ENCODE measurements at places on chromosomes 16 and 17.
A peak's percentile ranks its signal among the peaks of the same experiment; 100 is the strongest.

DNA sequence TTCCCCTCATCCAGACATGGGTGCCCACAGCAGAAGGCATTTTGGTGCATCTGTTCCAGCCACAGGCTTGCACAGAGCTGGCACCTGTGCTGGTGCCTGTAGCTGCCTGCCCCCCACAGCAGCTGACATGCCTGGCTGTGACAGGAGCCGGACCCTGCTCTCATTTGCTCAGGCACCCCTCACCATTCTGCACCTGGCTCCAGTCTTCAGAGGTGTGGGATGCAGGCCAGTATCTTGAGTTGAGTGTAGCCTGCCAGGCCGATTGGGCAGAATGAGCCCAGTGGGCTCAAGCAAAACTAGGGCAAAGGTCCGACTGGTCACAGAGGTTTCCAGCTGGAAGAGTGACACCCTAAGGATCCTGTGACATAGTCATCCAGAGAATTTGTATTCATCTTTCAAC is 887.7 kb downstream of the CDH11 start:
- no peak for DNase-seq

GRCh38 chr17:28958820-28959455 is 7.6 kb upstream of the PHF12 start:
- DNase-seq: no peak

DNA sequence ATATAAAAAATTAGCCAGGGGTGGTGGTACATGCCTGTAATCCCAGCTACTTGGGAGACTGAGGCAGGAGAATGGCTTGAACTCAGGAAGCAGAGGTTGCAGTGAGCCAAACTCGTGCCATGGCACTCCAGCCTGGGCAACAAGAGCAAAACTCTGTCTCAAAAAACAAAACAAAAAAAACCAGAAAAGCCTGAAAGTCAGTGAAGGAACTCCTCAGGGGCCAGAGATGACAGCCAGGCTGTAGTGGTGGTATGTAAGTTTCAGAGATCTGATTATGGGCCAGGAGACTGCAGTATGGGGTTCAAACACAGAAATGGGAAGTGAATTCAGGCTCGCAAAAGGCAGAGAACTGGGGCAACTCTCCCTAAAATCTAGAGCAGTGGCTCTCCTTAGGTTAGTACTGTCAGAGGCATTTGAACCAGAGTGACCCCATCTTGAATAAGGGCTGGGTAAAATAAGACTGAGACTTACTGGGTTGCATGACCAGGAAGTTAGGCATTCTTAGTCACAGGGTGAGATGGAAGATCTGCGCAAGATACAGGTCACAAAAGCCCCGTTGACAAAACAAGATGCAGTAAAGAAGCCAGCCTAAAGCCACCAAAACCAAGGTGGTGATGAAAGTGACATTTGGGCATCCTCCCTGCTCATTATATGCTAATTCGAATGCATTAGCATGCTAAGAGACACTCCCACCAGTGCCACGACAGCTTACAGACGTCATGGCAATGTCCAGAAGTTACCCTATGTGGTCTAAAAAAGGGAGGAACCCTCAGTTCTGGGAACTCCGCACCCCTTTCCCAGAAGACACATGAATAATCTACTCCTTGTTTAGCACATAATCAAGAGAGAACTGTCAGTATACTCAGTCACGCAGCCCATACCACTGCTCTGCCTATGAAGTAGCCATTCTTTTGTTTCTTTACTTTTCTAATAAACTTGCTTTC is 120.2 kb upstream of the XYLT1 start:
- no peak for DNase-seq

- DNase-seq: no peak
Measured at GRCh38 chr17:77422104-77422747, 281.5 kb downstream of the SEC14L1 start.

- DNase-seq: no peak
Measured at GRCh38 chr16:65463652-65464260, 341.9 kb upstream of the CDH11 start.

DNA sequence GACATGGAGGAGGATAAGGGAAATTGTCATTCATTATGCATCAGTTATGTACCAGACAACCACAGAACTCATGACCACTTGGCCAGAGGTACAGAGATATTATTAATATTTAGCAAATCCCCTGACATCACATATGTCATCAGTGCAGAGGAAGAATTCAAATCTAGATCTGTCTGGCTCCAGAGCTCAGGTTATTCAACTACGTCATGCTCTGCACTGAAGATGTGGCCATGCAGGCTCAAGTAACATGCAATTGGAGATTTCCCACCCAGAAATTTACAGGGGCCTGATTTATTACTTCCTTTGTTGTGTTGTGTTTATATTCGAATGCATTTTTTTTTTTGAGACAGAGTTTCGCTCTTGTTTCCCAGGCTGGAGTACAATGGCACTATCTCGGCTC is 224.3 kb downstream of the HS3ST4 start:
- no peak for DNase-seq

GRCh38 chr16:24232936-24233335 is 23.2 kb upstream of the CACNG3 start:
- no peak for DNase-seq

DNA sequence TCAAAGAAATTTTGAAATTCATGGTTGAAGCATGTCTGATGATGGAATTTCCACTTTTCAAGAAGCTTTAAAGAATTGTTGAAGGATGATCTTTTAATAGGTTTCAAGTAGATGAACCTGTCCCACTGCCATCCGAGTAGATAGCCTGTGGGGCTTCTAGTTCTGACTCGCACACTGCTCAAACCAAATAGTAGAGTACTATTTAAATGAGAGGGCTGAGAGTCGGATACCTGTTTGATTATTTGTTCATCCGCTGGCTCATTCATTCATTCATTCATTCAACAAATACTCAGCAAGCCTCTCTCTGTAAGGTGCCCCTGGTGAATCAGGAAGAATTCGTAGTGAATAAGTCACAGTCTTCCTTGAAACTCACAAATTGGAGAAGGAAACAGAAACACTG is 108.2 kb upstream of the IRX5 start:
- DNase-seq: no peak

GRCh38 chr16:54362591-54363206 is 76.1 kb upstream of the IRX3 start:
- no peak for DNase-seq

DNA sequence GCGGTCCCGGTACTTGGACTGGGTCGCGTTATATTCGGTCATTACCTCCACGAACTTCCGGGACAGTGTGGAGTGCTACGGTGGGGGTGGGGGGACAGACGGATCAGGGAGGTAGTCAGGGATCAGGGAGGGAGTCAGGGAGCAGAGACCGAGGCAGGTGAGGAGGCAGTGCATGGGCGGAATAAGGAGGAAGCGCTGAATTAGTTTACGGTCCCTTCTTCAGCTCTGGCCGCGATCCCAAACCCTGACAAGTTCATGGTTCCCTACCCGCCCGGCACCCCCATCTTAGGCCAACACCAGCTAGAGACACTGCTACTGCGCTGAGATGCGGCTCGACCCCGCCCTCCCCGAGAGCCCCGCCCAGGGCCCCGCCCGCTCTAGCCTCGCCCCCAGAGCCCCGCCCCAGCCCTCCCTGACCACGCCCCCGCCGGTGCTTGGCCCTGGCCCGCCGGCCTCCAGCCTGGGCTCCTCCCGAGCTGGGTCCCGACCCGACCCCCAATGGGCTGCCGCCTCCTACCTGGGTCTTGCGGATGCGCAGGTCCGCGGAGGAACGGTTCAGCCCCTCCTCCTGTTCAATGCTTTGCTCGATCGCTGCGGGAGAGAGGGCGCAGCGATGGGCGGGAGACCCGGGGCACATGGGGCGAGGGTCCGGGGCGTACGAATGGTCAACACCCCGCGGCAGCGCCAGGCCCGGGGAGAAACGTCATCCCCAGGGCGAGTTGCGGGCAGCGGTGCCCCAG is 12.1 kb downstream of the HSD3B7 start:
- DNase-seq: peak; percentile 80

GRCh38 chr17:44543213-44543904 is 13.9 kb upstream of the FZD2 start:
- DNase-seq: no peak

DNA sequence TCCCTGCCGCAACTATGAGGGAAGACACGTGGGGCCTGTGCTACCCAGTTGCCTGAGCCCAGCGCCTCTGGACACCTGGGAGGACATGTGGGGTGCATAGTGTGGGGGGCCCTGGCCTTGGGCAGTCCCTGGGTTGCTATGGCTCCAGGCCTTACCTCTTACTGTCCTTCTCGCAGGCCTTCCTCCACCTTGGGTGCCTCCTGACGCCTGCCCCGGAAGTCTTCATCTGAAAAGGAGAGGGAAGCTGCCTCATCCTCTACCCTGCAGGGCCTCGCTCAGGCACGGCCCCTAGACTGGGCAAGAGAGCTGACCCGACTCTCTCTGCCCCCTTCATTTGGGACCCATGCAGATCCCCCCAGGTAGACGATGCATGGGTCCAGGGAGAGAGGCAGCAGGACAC is 16.5 kb upstream of the MRPS23 start:
- DNase-seq: no peak

DNA sequence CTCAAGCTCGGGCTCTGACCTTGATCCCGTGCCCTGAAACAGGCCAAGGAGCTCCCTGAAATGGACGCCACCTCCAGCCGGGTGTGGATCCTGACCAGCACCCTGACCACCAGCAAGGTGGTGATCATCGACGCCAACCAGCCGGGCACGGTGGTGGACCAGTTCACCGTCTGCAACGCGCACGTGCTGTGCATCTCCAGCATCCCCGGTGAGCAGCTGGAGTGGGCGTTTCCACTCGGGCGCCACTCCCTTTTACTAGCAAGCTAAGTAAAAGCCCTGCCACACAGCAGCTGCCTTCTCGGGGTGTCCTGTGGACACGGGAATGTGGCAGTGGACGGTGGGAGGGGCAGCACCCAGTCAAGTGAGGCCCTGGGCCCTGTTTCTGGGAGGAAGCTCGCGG is 6.4 kb downstream of the NME3 start:
- DNase-seq: no peak

DNA sequence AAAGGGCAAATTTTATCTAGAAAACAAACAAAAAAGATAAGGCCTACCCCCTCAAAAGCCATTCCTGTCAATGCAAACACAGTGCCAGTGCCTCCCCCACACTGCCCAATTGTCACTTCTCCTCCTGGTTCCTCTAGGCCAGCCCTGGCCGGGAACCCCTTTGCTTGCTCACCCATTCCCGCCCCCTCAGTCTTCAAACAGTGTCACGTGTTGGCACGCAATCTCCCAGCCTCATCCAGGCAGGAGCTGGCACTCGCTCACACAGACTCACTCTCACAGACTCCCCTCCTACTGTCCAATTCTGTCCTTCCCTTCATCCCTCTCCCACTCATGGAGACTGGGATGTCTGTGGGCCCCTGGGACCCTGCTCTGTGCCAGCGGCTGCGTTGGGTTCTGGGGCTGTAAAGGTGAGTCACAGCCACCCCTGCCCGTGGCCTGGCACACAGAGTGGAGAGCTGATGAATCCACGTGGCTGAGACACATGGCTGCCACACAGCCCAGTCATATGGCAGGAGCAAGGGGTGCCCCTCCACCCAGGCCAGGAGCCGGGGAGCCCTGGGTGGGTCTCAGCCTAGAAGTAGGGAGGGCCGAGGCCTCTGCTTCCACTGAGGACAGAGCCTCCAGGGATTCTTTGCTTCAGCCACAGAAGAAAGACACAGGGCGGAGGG is 54.8 kb downstream of the VAC14 start:
- peak; percentile 55 for DNase-seq

DNA sequence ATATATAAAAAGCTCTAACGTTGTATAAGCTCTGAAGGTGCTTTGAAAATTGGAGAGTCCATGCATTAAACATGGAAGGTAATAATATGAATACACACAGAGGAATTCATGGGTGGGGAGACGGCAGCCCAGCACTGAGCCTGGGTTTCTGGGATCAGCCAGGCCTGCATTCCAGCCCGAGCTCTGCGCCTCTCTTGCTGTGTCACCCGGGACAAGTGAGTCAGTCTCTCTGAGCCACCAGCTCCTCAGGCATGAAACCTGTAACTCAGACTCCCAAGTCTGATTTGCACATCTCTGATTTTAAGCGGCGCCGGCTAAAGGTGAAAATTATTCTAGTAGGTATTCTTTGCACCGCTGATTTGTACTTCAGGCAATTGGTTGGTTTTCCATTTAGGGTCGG is 238.8 kb downstream of the MRTFB start:
- no peak for DNase-seq

- no peak for DNase-seq
Measured at GRCh38 chr16:56310690-56311089, 114.7 kb downstream of the AMFR start.

GRCh38 chr17:82138511-82138992 is 40.5 kb upstream of the FASN start:
- no peak for DNase-seq

GRCh38 chr17:58364270-58364942 is 12.4 kb upstream of the SUPT4H1 start:
- no peak for DNase-seq

DNA sequence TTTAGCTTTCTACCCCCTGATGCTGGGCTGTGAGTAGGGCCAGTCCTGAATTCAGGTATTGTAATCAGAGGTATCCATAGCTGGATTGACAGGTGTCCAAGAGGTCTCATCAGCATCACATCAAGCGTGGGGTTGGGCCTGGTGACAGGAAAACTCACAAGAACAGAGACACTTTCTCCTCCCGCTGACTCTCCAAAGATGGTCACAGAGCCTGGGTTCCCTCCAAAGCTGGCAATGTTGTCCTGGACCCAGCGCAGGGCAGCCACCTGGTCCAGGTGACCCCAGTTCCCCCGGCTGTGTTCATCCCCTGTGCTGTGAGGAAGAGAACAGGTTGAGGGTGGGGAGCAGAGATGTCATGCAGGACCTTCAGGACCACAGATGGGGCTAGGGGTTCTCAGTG is 11.7 kb downstream of the CES1 start:
- no peak for DNase-seq

GRCh38 chr16:51228097-51228659 is 77.1 kb upstream of the SALL1 start:
- no peak for DNase-seq

DNA sequence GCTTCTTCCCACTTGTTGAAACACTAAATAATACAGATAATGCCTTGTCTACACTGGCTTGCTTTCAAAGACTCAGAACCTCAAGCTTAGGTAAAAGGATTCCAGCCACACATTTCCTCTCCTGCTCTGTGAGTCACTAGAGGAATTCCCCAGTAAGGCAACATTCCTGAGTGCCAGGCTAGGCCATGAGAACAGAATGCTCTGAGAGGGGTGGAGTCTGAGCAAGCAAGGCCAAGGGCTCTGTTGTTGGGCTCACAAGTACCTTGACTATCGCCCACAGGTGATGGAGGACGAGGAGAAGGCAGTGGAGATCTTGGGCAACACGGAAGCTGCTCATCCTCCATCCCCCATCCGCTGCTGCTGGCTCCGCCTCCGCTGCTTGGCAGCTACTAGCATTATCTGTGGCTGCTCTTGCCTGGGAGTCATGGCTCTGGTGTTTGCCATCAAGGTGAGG is 6.7 kb upstream of the PHKG2 start:
- no peak for DNase-seq

- DNase-seq: no peak
Measured at GRCh38 chr17:50891577-50891989, 25.4 kb upstream of the TOB1 start.

GRCh38 chr17:79034931-79035485 is 11.0 kb downstream of the C1QTNF1 start:
- no peak for DNase-seq

DNA sequence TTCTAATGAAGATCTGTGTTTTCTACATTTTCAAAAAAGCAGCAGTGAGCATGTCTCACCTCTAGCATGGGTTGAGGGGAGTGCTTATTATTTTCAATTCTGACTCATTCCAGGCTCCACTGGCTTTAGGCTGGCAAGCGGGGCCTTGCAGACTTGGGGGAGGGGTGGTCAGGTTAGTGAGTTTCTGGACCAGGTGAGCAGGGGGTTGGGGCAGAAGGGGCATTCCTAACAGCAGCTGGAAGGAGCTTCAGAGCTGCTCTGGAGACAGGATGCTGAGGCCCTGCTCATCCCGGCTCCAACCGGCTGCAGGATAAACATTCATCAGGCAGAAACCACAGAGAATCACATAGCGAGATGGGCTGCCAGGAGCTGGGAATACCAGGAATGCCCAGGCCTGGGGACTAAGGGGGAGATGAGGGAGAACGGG is 10.5 kb upstream of the KRT19 start:
- DNase-seq: no peak

Measured in hematopoietic multipotent progenitor cell treated with erythropoietin and hydrocortisone succinate and interleukin-3 and kit ligand, for 15 days (in vitro differentiated cells).